ENCODE measurements at places on chromosomes 6 and 20.
A peak's percentile ranks its signal among the peaks of the same experiment; 100 is the strongest.

GRCh38 chr6:5412017-5412416 is 150.7 kb downstream of the FARS2 start:
- DNase-seq = no peak

- DNase-seq = no peak
Observed at GRCh38 chr6:33992191-33992590, 153.7 kb downstream of the GRM4 start.

GRCh38 chr6:168452685-168453377 is 11.8 kb downstream of the SMOC2 start:
- DNase-seq = no peak

- DNase-seq = no peak
Observed at GRCh38 chr20:24392612-24393011, 76.8 kb upstream of the SYNDIG1 start.

DNA sequence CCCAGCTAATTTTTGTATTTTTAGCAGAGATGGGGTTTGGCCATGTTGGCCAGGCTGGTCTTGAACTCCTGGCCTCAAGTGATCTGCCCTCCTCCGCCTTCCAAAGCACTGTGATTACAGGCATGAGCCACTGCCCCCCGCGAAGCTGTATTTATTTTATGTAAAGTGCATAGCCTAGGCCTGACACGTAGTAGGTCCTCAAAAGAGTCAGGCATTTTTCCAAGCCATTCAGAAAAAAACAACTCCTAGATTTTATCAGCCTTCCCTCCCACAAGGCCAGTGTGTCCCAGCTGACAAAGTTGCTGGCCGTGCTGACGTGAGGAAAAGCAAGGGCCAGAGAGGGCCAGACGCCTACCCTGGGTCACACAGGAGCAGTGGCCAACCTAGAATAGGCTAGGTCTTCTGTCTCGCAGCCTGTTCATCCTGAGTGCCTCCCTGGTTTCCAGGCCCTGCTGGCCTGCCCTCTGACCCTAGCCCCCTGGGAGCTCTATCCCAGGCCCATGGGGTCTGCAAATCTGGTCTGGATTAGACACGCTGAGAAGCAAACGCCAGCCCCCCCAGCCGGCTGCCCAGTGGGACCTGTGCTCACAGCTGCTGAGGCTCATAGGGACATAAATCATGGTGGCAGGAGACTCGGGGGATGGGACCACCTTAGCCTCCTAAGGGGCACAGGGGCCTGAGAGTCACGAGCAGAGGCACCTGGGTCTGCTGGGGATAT is 11.8 kb downstream of the TCF15 start:
- DNase-seq = no peak

- DNase-seq = no peak
Observed at GRCh38 chr20:51153867-51154707, 131.2 kb upstream of the KCNG1 start.

- DNase-seq = no peak
Observed at GRCh38 chr20:14888134-14888533, 550.7 kb upstream of the FLRT3 start.

GRCh38 chr6:24659561-24659960 is 7.1 kb downstream of the TDP2 start:
- no peak for DNase-seq

GRCh38 chr20:44540834-44541233 is 19.0 kb upstream of the SERINC3 start:
- no peak for DNase-seq

- no peak for DNase-seq
Observed at GRCh38 chr6:142413111-142413510, 111.3 kb downstream of the ADGRG6 start.

GRCh38 chr20:50019466-50020256 is 36.9 kb downstream of the SNAI1 start:
- no peak for DNase-seq

DNA sequence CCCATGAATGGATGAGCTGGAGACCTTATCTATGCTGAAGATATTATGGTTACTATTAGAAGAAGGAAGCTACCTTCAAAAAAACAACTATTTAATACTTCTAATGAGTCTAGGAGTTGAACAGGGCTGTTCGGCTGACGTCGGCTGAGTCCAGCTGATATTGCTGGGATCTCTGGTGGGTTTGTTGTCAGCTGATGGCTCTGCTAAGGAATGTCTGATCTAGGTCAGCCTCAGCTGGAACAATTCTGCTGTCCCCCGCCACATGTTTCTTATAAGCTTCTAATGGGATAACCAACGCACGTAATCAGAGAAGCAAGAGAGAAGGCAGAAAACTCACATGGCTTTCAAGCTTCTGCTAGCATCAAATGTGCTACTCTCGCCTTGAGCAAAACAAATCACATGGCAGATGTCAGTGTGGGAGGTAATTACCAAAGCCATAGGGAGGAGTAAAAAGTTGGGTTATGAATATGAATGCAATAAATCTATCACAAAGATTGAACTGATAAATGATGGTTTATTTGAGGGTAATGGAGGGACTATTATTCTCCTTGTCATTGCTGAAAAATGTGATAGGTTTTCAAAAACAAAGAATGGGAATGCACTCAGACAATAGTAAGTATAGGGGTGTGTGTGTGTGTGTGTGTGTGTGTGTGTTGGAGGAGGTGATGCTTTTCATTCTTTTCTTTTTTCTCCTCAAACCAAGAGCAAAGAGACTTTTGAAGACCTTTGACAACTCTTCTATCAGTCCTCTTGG is 71.5 kb downstream of the BTBD3 start:
- DNase-seq = no peak

DNA sequence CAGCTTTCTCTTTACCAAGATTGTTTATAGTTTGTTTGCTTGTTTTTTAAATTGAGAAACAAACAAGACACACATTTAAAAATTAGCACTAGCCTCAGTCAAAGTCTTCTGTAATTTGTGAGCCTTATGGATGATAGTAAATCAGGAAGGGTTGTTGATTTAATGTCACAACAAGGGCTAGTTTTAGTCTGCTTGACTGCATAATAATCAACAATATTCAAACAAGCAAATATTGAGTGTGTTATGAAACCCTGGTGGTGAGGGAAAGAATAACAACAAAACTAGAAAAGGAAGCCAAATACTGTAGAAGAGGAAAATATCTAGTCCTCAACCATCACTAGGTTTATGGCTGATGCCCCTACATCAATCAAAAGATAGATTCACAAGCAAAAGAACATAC is 228.6 kb downstream of the TBC1D7 start:
- peak; percentile 10 for DNase-seq

DNA sequence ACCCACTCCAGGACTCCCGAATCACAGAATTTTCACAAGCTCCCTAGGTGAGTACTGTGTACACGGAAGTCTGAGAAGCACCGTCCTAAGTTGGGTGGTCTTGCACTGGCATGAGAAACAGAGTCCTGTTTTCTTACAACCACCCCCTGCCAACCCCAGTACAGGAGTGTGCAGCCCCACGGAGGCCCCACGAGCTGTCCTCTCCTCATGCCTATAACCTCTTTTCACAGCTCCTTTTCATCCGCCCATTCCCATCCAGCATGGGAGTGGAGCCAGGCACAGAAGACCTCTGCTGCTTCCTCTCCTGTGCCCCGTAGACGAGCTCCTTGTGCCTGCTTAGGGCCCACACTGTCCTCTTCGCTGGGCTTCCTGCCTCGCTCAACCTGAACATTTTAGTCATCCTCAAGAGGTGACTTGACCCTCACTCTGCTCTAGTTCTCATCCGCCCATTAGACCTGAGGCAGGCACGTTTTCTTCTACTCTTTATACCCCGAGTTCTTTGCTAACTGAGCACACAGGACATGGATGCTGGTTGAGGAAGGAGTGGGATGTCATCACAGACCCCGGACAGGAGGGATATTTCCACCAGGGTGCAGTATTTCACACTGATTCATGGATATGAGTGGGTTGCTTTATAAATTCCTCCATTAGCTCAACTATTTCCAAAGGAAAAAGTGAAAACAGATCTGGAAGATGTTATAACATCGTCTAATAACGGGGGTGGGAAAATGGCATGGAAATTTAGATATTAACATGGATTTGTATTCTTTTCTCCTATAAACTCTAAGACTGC is 160.5 kb downstream of the TTLL2 start:
- no peak for DNase-seq

DNA sequence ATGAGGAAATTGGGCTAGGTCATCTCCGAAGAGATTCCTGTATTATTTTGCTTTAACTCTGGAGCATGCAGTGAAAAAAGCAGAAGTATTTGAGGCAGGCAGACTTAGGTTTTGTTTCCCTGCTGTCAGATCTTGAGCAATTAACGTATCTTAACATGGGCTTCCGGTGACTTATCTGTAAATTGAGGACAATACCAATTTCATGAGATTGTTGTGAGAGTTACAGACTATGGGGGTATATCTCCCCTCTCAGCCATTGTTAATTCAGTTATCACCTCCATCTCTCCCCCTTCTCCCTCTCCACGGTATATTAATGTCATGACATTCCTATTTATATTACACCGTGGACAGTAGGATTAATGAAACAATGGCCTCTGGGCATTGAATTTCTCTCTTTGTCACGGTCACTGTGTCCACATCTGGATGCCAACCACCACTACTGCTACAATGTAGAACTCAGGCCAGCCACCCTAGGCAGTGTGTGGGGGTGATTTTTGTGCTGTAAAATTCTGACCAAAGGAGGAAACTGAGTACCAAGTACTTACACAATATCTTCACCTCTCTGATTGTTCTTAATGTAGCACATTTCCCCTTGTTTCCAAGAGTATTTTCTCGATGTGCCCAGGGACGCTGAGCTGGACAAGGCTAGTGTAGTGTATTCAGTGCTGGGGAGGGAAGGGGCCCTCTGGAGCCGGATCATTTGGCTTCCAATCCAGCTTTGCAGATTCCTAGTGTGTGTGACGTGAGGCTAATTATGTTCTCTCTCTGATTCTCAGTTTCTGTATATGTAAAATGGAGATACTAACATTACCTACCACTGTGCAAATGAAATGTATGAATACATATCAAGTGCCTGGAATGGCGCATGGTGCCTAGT is 77.2 kb downstream of the GCNT2 start:
- peak; percentile 99 for DNase-seq

GRCh38 chr6:14699803-14700601 is 545.9 kb upstream of the JARID2 start:
- peak; percentile 31 for DNase-seq

DNA sequence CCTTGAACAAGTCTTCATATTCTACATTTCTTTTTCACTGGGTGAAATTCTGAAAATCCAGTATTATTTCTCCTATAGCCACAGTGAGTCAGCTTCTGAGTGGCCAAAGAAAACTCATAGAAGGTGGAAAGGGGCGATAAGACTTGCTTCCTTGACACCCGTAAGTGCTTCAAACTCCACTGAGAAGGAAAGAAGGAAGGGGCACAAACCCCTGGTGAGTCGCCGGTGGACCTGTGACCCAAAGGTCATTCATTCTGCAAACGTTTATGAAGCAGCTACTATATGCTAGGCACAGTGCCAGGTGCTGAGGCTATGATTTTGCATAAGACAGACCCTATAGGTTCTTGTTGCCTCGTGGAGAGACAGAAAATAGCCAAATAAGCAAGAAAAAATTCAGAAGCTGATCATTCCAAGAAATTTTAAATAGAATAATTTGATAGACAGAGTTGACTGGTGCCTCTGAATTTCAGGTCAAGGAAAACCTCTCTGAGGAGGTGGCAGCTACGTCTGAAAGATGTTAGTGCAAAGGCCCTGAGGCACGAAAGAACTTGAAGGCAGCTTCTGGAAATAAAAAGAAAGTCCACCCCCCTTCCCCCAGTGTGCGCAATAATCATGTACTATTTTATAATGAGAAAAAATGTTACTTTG is 118.2 kb downstream of the CD24 start:
- DNase-seq = no peak

DNA sequence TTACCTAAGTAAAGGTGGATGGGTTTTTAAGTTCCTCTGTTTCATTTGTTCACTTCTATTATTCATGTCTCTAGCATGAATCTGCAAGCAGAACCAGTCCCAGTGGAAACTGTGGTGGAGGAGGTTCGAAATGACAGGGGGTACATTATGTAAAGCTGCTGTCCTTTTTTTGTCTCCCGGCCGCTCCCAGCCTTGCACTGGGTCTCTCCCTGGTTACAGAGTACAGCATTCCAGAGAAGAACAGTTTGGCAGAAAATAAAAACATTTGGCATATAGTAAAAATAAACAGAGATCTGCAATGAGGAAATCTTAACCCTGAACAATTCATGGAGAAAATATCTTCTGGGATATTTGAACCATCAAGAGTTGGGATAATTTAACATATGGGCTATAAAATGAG is 34.6 kb upstream of the TAGAP start:
- DNase-seq = no peak

GRCh38 chr6:156125844-156126243 is 651.3 kb upstream of the ARID1B start:
- DNase-seq = no peak

- no peak for DNase-seq
Observed at GRCh38 chr20:58710481-58711265, 18.1 kb downstream of the NPEPL1 start.

GRCh38 chr20:36684747-36685146 is 38.8 kb upstream of the SLA2 start:
- DNase-seq = no peak

DNA sequence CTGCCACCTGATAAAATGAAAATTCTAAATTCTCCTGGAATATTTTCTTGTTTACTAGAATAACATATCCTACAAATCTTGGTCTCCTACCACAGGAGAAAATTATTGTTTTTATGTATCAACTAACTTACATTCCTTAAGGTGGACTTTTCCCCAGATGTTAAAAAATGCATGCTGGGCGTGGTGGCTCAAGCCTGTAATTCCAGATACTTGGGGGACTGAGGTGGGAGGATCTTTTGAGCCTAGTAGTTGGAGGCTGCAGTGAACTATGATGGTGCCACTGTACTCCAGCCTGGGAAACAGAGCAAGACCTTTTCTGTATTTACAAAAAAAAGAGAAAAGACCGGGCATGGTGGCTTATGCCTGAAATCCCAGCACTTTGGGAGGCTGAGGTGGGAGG is 27.9 kb upstream of the TFAP2C start:
- DNase-seq = no peak

DNA sequence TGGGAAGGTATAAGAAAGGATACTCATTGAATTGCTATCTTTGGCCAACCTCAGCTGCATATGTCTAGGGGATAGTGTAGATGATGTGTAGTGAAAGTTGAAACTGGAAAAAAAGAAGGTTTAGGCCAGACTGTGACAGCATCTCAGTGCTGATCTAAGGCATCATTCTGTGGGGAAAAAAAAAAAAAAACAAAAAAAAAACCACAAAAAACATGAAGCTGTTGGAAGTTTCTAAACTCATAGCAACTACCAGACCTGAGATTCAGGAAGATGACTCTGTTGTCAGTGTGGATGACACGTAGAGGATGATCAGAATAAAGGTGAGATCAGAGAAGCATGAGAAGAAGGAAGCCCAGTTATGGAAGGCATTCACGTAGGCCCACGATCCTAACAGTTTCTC is 100.8 kb upstream of the CNKSR3 start:
- no peak for DNase-seq

DNA sequence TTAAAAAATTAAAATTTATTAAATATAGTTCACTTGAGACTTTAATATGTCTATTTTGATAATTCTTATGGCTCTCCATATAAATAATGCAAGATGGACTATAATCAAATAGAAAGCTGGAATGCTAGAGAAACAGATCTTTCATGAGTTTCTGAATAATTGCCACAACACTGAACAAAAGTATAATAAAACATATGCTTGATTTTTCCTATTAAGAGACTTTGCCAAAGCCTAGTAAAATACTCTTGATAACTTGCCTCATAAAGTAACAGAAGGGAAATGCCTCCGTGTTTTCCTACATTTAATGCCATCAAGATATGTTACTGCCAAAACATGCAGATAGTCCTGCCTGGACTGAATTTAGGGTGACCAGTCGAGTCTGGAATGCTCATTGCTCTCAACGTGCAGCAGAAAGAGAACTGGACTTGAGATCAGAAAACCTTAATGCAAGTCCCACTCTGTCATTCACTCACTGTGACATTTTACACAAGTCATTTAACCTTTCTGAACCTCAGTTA is 153.2 kb downstream of the AIG1 start:
- DNase-seq = no peak

- no peak for DNase-seq
Observed at GRCh38 chr6:53547166-53547810, 2.4 kb upstream of the GCLC start.
